ENCODE measurements at places on chromosomes 11 and 22. TPM values are rescaled to one million over a fixed set of nuclear protein-coding genes. Genes with fewer than 3 reads are reported as not detected.

DNA sequence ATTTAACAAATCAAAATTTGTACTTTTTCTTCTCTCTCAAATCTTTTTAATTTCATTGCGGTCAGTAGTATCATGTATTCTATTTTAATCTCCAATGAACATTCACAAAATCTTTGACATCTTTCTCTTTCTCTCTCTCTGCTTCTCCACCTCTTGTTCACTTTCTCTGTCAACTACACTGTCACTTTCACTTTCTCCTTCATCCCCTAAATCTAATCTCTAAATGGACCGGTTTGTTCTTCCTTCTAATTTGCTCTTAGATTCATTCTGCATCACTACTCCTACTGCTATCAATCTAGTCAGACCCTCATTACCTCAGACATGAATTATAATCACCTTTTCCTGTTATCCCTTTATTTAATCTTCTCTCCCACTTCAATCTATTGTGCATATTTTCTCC lies 18.6 kb downstream of the CCDC73 start:
- H3K36me3 ChIP-seq, result no peaks in the 10 kb centered on the region
- no peak for DNase-seq
- no peak overlapping the region for H3K27ac ChIP-seq
- no peaks in the 10 kb centered on the region for H3K4me1 ChIP-seq

The KCNK4 gene
- 0.19 TPM for polyA plus RNA-seq

GRCh38 chr22:47626428-47627390 lies 864.3 kb downstream of the TBC1D22A start:
- no peaks in the 10 kb centered on the region for H3K27me3 ChIP-seq
- DNase-seq, result no peak
- no peaks in the 10 kb centered on the region for H3K4me1 ChIP-seq
- H3K4me3 ChIP-seq, result no peak overlapping the region
- H3K36me3 ChIP-seq, result no peaks in the 10 kb centered on the region

The DDI1 gene
- not detected for polyA plus RNA-seq
